Cerebellar nuclear complex (tissue), 1 donor: ENCODE measurements at places on chromosomes 4 and X.

- DNase-seq: no peak
Measured at GRCh38 chr4:48930654-48931053, 24.1 kb upstream of the OCIAD2 start.

DNA sequence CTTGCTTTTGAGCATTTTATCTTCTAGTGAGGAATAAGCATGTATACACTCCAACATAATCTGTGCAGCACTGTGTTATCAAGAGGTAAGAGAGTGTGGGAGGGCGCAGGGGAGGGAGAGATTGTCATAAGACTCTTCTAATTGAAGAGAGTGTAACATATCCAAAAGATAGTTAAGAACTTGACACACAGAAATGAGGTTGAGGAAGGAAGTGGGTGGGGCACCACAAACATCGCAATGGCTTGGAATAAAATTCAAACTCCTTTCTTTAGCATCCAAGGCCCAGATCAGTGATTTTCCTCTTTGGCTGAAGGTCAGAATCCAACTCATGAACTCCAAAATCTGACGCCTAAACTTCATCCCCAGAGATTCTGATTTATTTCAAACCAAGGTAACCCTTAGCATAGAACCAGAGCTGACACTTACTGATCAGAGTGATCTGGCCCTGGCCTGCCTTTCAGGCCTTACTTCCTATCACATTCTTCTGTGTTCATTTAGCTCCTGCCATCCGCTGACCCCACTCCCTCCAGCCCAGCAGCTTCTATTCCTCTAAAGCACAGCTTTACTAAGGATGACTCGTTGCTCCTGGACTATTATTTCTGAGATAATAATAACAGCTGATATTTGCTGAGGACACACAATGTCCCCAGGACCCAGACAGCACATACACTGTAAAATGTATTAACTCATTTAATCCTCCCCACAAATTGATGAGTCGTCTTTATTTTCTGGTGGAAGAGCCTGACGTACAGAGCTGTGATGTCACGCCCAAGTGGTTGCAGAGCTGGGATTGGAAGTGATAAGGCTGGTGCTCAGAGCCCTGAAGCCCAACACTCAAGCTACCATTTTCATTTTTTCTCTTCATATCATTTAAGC is 10.6 kb upstream of the CTSO start:
- no peak for DNase-seq

- no peak for DNase-seq
Measured at GRCh38 chrX:66221856-66222255, 57.8 kb downstream of the HEPH start.

- no peak for DNase-seq
Measured at GRCh38 chr4:31045724-31046318, 325.7 kb downstream of the PCDH7 start.

- DNase-seq: no peak
Measured at GRCh38 chrX:132101206-132101605, 26.6 kb downstream of the FRMD7 start.

- DNase-seq: no peak
Measured at GRCh38 chr4:6703786-6704185, 5.9 kb downstream of the MRFAP1L1 start.

DNA sequence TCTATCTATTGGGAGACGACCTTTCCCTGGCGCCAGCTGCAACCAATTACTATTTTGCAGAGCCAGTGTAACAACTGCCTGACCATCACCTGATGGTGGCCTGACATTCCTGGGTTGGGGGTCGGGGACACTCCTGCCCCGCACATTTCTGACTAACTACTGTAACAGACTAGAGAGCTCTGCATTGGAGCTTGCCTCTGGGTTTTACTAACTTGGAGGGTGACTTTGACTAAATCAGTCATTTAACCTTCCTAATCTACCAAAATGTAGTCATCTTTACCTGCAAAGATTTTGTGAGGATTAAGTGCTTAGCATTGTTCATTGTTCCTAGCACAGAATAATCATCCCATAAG is 37.5 kb upstream of the ABCG2 start:
- DNase-seq: no peak

- DNase-seq: no peak
Measured at GRCh38 chr4:71380788-71381187, 42.0 kb downstream of the SLC4A4 start.

DNA sequence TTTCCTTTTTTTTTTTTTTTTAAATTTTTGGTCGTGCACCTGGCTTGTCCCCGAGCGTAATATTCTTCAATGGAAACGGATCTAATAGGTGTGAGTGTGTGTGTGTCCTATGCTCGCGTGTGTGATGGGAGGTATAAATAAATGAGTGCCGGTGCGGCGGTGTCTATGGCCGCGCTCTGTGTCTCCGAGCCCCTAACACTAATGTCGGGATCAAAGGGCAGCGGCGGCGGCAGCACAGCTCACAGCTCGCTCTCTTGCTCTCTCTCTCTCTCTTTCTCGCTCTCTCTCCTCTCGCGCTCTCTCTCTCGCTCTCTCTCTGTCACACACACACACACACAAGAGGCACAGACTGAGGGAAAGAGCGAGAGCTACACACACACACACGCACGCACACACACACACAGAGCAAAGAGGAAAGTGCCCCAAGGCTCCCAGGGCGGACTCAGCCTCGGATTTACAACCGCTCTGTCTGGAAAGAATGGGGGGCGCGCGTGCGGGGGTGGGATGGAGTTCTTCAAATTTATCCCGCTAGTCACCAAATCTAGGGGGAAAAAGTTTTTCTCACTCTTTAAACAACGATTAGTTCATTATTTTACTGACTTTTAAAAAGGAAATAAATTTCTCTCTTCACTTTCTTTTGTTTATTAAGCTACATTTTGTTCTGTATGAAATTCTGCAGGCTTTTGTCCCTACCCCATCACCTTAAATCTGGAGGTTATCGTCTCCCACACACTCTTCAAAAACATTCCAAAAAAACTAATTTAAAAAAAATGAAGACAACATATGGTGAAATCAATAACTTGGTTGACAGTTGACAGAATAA is at the start of gene ZNF827:
ZNF827 (minus strand) TSS at position 206 of the 823 bp plus-strand sequence. CDS start 416 bp downstream, outside the sequence.
- no peak for DNase-seq

- DNase-seq: no peak
Measured at GRCh38 chr4:148025981-148026380, 294.1 kb downstream of the ARHGAP10 start.

DNA sequence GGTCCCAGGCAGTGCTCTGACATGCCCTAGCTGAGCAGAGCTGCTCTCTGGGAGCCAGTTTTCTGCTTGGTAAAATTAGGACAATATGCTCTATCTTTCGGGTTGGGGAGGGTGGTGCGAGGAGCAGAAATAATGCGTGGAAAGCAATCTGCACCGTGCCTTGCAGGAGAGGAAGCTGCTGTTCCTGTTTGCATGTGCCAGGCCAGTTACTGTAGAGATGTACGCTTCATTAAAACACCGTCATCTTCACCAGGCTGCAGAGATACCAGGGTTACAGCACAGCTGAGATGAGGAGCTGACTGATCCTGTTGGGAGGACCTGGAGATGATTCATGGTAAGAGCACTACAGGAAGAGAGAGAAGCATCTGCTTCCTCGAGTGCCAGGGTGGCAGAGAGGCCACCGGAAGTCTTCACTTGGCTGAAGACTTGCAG is 29.5 kb upstream of the IRF2 start:
- no peak for DNase-seq

GRCh38 chrX:1717373-1717772 is 102.5 kb downstream of the ASMT start:
- no peak for DNase-seq

DNA sequence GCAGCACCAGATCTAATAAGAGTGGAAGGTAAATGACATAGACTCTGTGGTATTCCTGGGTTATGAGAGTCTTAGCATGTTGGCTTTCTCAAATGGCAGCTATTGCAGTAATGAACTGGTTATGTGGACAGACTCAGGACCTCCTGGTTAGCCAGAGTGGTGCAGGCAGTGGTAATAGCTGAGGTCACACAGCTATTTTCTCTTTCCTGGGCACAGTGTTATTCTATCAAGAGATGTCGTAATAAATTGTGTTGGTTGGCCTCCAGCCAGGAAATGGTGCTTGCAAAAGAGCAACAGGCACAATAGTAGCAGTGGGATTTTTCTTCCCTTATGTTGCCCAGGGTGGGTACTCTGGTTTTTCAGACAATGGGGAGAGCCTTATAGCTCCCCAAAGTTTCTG is 279.2 kb upstream of the FGF16 start:
- no peak for DNase-seq

GRCh38 chr4:169174247-169174646 is 96.5 kb downstream of the SH3RF1 start:
- DNase-seq: no peak

DNA sequence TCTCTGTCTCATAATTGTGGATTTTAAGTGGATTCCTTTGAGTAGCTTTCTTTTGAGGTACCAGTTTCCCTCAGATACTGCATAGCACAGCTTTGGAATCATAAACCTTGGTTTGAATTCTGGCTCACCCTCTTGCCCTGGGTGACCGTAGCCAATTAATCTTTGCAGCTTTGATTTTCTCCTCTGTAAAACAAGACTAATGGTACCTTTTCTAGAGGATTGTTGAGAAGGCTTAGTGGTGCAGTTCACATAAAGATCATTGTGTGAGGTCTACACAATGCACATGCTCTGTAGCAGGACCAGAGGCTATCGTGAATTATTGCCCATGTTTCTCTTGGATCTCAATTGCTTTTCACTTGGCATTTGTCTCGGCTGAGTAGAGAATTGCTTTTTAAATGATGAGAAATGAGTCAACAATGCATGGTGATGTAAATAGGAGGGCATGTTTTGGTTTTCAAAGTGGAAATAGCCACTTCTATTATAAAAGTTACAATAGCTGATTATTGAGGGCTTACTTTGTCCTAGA is 47.9 kb downstream of the TMEM131L start:
- DNase-seq: no peak
